ENCODE measurements at places on chromosomes 16 and 17.

DNA sequence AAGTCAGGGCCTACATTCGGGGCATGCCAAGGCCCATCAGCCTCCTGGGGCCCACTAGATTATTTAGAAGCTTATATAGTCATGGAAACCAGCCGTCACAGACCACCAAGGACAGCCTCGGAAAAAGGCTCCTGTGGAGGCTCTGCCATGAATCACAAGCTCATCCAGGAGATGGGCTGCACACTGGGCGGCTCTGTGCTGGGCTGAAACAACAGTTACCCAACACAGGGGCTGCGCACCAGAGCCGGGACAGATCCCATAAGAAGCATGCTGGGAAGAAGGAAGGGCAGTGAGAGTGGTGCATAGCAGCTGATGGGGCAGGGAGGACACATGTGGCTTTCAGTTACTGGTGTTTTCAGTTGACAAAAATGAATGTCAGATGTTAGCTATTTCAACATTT lies 67.7 kb upstream of the GSG1L start:
- DNase-seq: no peak

DNA sequence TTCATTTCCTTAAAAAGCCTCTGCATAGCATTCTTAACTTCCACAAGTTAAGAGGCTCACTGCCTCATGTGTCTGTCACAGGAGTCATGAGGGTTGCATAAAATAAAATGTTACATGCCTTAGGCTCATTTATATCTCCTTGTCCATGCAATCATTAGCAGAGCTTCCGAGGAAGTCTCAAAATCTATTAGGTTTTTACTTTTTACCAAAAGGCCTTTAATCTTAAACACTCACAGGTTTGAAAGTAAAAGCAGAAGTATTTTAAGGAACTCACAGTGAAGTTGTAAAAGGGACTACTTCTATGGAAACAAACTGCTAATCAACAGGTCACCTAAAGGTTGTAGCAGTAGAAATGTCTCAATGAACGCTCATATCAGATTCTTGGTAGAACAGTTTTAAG lies 5.2 kb upstream of the ATP6V0A1 start:
- DNase-seq: no peak

DNA sequence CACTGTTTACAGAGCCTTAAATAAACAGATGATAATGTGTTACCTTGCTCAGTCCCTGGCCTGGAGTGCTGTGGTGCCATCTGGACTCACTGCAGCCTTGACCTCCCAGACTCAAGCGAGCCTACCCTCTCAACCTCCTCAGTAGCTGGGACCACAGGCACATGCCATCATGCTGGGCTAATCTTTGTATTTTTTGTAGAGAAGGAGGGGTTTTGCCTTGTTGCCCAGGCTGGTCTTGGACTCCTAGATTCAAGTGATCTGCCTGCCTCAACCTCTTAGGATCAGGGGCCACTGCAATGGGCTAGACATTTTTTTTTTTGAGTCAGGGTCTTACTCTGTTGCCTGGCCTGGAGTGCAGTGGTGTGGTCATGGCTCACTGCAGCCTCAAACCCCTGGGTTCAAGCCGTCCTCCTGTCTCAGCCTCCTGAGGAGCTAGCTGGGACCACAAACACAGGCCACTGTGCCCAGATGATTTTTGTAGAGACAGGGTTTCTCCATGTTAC lies 5.0 kb upstream of the NAGLU start:
- DNase-seq: no peak

DNA sequence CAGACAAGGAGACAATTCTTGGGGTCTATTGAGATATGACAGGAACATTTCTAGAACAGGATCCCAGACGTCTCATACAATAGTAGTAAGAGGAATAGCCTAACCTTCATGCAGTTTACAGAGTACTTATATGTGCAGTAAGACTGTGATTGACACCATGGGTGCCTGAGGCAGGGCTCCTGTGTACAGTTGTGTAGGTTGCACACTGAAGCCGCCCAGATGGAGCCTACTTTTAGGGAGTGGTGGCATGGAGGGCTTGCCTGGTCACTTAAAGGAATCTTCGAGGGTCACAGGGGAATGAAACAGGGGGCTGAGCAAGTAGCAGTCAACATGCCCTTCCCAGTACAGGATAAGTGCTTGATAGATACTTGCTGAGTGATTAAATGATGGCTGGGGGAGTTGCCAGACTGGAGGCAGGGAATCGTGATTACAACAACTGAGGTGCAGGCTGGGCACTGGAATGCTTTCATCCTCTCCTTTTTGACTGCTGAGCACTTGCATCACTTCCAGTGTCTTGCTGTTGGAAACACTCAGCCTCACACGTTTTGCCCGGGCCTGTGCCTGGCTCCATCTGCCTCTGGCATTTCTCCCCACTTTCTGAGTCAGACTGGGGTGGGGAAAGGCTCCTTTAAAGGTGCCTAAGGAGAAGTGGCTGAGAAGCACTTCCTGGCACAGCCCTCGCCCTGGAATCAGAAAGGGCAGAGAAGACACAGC lies 71.0 kb downstream of the COPRS start:
- DNase-seq: no peak

GRCh38 chr17:42895185-42895555 lies 5.4 kb upstream of the G6PC1 start:
- no peak for DNase-seq

DNA sequence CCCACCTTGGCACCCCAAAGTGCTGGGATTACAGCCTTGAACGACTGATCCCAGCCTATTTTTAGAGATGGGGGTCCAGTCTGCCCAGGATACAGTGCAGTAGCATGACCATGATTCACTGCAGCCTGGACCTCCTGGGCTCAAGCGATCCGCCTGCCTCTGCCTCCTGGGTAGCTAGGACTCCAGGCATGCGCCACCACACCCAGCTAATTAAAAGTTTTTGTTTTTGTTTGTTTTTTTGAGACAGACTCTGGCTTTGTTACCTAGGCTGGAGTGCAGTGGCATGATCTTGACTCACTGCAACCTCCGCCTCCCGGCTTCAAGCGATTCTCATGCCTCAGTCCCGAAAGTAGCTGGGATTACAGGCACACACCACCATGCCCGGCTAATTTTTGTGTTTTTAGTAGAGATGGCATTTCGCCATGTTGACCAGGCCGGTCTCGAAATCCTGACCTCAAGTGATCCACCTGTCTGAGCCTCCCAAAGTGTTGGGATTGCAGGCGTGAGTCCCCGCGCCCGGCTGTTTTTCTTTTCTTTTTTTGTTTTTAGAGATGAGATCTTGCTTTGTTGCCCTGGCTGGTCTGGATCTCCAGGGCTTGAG lies 2.3 kb upstream of the PAFAH1B1 start:
- DNase-seq: no peak

- no peak for DNase-seq
Measured at GRCh38 chr16:84618581-84619460, 943 bp upstream of the COTL1 start.

DNA sequence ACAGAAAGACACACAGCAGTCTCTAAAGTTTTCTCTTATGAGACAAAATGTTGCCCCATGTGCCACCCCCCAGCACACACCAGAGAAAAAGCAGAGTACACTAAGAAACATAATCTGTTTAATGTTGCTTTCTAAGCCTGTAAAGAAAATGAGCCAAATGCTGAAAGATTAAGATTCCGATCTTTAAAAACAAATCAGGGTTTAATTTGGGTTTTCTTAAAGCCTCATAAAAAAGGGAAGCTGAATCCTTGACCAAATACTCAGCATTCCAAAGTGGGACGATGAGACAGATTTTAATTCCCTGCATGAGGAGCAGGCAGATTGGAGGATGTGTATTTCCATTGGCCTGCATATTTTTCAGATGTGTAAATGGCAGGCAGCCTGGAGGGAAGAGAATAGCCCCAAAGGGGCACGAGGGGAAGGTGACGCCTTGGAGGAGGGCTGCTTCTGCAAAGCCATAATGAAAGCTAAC lies 118.4 kb downstream of the COPRS start:
- no peak for DNase-seq

DNA sequence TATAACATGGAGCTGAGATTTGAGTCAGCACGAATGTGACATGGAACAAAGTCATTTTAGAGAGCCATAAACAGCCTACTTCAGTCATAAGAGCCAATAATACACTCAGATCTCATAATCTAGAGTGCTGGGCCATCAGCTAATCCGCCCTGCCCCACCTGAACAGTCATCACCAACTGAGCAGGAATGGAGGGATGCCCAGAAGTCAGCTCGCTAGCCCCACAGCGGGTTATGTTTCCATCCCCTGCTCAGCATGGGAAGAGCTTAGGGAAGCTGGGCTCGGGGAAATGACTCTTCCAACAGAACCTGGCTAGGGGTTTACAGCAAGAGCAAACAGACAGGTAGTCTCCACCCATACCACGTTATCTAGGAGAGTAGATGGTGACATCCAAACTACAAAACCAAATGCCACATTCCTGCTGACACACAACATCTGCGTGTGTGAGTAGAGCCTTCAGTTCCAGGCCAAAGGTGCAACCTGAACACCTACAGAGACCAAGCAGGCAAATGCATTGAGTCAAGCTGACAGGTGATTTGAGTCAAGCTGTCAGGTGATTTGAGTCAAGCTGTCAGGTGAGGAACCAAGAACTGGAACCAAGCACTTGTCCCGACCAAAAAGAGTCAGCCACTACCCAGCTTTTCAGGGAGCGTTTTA lies 2.0 kb downstream of the TMEM11 start:
- no peak for DNase-seq

GRCh38 chr17:50190603-50191358 lies 10.7 kb downstream of the COL1A1 start:
- DNase-seq: no peak

DNA sequence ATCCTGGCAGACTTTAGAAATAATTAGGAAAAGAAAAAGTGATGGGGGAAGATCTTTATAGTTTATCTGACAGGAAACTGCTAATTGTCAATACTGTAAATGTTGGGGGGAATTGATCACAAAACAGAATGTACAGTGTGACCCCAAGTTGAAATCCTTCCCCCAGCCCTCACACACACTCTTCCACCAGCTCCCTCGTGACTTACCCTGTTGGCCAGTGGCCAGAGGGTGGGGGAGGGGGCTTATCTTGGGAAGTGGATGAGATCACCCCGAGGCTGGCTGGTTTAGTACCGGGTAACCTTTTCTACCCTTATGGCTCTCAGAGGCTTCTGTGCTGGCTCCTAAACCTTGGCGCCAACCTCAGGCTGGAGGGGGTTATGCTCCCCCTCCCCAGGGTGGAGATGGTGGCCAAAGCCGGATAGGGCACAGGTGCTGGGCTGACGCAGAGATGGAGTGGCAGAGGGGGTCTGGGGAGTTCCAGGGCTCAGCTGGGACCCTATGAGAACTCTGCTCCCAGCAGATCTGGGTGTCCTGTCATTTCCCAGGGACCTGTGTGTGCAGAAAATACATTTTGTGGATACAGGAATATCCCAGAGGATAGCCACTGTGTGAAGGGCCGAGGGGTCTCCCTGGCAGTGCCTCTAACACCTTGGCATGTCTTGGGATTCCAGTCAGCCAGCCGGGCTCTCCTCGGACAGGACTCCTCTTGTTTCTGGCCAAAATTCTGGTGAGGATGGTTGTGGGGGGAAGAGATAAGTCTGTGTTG lies 18.6 kb downstream of the CDH16 start:
- no peak for DNase-seq

DNA sequence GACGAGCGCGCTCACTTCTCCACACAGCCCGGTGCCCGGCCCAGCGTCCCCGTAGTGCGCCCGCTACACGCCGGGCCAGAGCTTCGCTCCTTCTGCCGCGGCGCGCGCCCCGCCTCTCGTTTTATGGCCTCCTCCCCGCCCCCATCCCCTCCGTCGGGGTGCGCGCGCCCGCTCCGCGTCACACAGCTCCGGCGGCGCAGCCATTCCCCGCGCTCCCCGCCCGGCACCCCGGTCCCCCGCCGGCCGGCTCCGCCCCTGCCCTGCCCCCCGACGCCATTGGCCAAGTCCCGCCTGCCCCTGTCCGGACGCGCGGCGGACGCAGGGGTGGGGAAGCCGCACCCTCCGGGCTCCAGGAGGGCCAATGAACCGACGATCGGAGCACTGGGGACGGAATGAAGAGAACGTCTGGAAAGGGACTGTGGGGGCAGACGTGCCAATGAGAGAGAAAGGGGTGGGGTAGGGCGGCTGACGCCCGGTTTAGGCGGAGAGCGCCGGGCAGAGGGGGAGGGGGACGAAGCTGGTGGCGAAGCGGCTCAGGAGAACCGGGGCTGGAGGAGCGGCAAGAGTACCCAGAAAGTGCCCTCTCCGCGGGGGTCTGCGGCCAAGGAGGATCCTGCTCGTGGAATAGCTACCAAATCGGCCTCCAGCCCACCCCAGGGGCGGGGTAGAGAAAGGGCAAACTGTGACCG lies at the start of gene TOB1:
TOB1 (minus strand) TSS at position 94 of the 689 bp plus-strand sequence. CDS start 2,337 bp downstream, outside the sequence.
- peak; percentile 91 for DNase-seq

DNA sequence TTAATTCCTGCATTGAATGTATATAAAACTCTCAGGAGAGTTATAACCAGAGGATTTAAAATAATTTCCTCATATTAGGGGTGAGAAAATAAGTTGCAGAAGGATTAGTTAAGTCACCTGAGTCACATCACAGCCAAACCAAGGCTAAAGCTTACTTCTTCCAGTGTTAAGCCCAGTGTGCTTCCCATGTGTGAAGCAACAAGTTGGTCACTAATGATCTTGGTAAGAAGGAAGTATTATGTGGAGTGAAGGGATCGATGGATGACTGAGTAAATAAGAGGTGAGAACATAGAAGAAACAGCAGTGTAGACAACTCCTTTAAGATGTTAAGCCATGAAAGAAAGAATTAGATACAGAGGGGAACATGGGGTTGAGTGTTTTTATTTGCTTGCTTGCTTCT lies 20.6 kb downstream of the ESRP2 start:
- no peak for DNase-seq

DNA sequence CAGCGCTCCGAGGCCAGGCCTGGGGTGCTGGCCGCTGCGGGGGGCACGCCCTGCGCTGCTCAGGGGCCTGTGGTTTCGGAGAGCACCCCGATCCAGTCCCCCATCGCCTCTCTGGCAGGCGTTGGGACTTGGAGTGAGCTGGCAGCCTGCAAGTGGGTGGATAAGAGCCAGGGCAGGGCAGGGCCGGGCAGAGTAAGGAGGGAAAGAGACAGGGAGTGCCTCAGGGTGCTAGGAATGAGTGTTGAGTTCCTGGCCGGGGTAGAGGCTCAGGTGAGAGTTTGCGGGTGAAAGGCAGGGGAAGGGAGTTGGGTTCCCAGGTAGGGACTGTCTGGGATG lies 1.3 kb downstream of the CDH13 start:
- no peak for DNase-seq

- DNase-seq: no peak
Measured at GRCh38 chr17:41734949-41735313, 488 bp upstream of the HAP1 start.

DNA sequence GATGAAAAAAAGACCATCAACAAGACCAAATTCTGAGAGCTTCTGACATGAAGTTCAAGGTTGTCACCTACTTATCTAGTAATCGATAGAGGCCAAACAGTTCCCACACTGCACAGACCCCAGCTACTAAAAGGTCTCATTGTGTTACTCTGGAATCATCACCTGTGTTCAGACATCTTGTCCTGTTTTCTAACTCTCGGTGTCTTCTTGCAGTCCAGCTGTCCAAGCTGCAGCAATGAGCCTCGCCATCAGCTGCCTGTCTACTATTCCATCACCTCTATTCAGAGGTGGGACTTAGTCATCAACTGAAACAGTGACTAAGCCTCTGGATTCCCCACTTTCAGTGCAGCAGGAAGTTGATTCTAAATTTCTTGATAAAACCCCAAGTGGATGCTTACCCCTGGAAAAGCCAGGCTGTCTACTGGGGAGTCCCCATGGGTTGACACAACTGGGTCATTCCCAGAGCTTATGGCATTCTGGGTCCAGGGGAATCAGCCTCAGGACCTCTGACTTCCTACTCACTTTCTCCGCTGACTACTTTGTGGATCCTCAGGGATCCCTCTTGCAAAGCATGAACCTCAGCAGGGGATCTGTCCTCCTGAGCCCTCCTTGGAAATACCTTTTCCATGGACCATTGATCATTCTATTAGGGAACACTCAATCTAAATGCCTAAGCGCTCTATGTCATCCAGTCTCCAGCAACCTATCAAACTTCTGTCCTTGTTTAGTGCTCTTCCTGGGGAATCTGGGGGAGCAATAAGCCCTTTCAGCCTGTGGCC lies 46.5 kb downstream of the HNF1B start:
- no peak for DNase-seq

All from activated naive CD8-positive, alpha-beta T cell treated with anti-CD3 and anti-CD28 coated beads, Interleukin-2, amount 50 U/mL, for 16 hours (primary cell).